ENCODE measurements at places on chromosomes 7 and 10.
A peak's percentile ranks its signal among the peaks of the same experiment; 100 is the strongest.

GRCh38 chr10:71131096-71131495 lies 81.3 kb upstream of the UNC5B start:
- no peak for DNase-seq

GRCh38 chr7:47577321-47577919 lies 4.5 kb downstream of the TNS3 start:
- no peak for DNase-seq

DNA sequence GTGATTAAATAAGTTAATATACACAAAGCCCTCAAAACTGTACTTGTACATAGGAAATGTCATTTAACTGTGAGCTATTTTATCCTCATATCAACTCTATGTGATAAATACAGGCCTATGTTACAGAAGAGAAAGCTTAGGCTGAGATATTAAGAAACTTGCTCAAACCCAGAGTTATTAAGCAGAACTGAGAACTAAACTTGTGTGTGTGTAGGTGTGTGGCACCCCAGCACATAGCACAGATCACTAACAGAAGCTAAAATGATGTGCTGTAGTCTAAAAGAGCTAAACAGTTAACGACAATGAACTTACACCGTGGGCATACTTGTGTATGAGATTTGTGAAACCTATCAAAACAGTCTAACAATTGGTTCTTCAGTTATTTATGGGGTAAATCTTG lies 34.5 kb downstream of the MTPN start:
- no peak for DNase-seq

GRCh38 chr7:150931199-150931869 lies 46.8 kb downstream of the KCNH2 start:
- no peak for DNase-seq

DNA sequence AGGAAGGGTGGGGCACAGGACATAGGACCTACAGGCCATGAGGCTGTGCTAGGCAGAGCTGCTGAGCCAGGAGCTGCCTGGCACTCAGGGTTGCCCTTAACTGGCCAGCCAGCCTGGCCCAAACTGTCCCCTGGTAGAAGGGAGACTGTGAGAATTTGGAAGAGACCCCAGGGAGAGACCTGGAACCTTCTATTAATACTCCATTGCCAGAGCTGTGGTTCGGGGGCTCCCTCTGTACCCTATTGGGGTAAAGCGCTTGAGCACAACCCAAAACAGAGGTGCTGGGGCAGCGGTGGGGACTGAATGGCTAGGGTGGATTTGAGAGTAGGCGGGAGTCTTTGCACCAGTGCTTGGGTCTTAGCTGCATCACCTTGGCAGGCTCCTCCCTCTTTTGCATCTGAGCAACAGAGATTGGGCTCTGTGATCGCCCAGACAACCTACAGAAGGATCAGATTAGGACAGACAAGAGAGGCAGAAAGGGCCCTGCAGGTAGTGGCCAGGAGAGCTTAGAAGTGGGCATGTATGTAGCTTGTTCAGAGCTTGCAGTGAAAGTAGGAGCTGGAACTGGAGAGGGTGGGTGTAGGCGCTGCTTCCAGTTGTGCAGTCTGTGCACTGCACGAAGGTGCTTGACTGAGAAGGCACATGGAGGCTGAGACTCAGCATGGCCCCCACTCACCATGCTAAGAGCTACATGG lies 53.3 kb downstream of the ADCYAP1R1 start:
- no peak for DNase-seq

GRCh38 chr10:129742742-129743550 lies 221.1 kb downstream of the EBF3 start:
- no peak for DNase-seq

GRCh38 chr10:13560597-13560996 lies 26.2 kb upstream of the PRPF18 start:
- DNase-seq, result peak; percentile 10

GRCh38 chr7:489876-490275 lies 29.8 kb downstream of the PDGFA start:
- DNase-seq, result no peak

Data from amniotic stem cell (primary cell).